ENCODE measurements at places on chromosomes 5 and 9. TPM values are rescaled to one million over a fixed set of nuclear protein-coding genes. Genes with fewer than 3 reads are reported as not detected.

The PCDHB9 gene
- not detected for total RNA-seq

GRCh38 chr5:60387051-60387440 lies 312.9 kb downstream of the DEPDC1B start:
- DNase-seq: no peak
- H3K36me3 ChIP-seq: no peaks in the 10 kb centered on the region
- no peaks in the 10 kb centered on the region for H3K4me1 ChIP-seq
- no peaks in the 10 kb centered on the region for H3K27me3 ChIP-seq
- H3K27ac ChIP-seq: no peak overlapping the region
- H3K4me3 ChIP-seq: no peak overlapping the region

The FAM169A gene
- total RNA-seq: 4.6 TPM

The MYOZ3 gene
- total RNA-seq: 0.13 TPM

DNA sequence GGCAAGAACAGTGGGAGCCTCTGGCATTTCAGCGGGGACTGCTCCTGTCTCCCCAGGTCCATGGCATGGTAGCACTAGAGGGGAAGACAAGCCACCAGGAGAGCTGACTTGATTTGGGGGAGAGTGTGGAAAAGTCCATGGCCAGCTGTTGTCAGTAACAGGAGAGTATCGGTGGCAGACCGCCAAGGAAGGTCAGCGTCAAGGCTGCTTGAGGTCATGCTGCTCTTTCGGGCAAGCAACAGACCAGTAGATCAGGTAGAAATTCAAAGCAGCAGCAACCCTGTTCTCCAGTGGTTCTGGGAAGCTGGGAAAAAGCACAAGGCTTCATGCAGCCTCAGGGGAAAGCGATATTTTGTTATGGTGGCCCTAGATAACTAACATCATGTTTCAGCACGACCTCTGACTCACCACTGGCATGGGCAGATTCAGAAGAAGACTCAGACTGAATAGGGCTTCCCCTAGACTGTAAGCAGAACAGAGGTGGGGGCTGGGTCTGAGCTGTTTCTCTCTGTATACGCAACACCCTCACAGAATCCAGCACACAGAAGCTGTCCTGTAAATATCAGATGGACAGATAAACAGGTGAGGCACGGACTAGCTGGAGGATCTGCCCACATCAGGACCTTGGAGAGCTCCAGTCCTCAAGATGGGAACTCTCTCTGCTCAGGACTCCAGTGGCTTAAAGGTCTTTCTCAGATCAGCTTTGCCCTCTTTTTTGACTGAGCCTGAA lies 35.2 kb upstream of the PLEKHG4B start:
- H3K27ac ChIP-seq: no peak overlapping the region
- H3K36me3 ChIP-seq: no peaks in the 10 kb centered on the region
- DNase-seq: no peak

GRCh38 chr5:137825165-137825564 lies 42.5 kb upstream of the MYOT start:
- H3K4me1 ChIP-seq: no peaks in the 10 kb centered on the region
- no peak overlapping the region for H3K27ac ChIP-seq
- H3K27me3 ChIP-seq: peaks cover 4% of the 10 kb centered on the region
- H3K36me3 ChIP-seq: no peaks in the 10 kb centered on the region
- DNase-seq: no peak

DNA sequence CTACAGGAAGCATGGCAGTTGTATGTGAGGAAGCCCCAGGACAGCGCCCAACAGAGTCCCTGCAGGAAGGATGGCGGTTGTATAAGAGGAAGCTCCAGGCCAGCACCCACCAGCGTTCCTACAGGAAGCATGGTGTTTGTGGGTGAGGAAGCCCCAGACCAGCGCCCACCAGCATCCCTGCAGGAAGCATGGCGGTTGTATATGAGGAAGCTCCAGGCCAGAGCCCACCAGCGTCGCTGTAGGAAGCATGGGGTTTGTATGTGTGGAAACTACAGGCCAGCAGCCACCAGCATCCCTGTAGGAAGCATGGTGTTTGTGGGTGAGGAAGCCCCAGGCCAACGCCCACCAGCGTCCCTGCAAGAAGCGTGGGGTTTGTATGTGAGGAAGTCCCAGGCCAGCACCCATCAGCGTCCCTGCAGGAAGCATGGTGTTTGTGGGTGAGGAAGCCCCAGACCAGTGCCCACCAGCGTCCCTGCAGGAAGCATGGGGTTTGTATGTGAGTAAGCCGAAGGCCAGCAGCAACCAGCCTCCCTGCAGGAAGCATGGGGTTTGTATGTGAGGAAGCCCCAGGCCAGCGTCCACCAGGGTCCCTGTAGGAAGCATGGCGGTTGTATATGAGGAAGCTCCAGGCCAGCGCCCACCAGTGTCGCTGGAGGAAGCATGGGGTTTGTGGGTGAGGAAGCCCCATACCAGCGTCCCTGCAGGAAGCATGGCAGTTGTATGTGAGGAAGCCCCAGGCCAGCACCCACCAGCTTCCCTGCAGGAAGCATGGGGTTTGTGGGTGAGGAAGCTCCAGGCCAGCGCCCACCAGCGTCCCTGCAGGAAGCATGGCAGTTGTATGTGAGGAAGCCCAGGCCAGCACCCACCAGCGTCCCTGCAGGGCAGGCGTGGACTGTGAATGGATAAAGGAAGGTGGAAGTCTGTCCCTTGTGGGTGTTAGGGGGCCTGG lies 79.0 kb downstream of the DAP start:
- no peaks in the 10 kb centered on the region for H3K27me3 ChIP-seq
- H3K27ac ChIP-seq: no peak overlapping the region
- no peak for DNase-seq

The PLPP6 gene
- total RNA-seq: 10.3 TPM

The C9orf40 gene
- total RNA-seq: 22.2 TPM

The WWC1 gene
- not detected for total RNA-seq

- H3K4me1 ChIP-seq: peaks cover 3% of the 10 kb centered on the region
- no peaks in the 10 kb centered on the region for H3K27me3 ChIP-seq
- H3K27ac ChIP-seq: no peak overlapping the region
- no peaks in the 10 kb centered on the region for H3K36me3 ChIP-seq
- H3K4me3 ChIP-seq: no peak overlapping the region
These were observed 105.4 kb downstream of the ZNF354C start for GRCh38 chr5:179165421-179166170.

The IFNE gene
- total RNA-seq: not detected

The ITGA2 gene
- total RNA-seq: 10.2 TPM

GRCh38 chr5:66945389-66946349 lies 250.9 kb downstream of the CD180 start:
- no peaks in the 10 kb centered on the region for H3K36me3 ChIP-seq
- DNase-seq: no peak
- peaks cover 30% of the 10 kb centered on the region for H3K27me3 ChIP-seq
- no peak overlapping the region for H3K4me3 ChIP-seq
- peaks cover 8% of the 10 kb centered on the region for H3K4me1 ChIP-seq
- no peak overlapping the region for H3K27ac ChIP-seq

- no peaks in the 10 kb centered on the region for H3K27me3 ChIP-seq
- no peak overlapping the region for H3K27ac ChIP-seq
- no peaks in the 10 kb centered on the region for H3K4me1 ChIP-seq
- no peak for DNase-seq
- no peak overlapping the region for H3K4me3 ChIP-seq
- H3K36me3 ChIP-seq: no peaks in the 10 kb centered on the region
These were observed 155.6 kb upstream of the SEMA6A start for GRCh38 chr5:116730185-116730584.

DNA sequence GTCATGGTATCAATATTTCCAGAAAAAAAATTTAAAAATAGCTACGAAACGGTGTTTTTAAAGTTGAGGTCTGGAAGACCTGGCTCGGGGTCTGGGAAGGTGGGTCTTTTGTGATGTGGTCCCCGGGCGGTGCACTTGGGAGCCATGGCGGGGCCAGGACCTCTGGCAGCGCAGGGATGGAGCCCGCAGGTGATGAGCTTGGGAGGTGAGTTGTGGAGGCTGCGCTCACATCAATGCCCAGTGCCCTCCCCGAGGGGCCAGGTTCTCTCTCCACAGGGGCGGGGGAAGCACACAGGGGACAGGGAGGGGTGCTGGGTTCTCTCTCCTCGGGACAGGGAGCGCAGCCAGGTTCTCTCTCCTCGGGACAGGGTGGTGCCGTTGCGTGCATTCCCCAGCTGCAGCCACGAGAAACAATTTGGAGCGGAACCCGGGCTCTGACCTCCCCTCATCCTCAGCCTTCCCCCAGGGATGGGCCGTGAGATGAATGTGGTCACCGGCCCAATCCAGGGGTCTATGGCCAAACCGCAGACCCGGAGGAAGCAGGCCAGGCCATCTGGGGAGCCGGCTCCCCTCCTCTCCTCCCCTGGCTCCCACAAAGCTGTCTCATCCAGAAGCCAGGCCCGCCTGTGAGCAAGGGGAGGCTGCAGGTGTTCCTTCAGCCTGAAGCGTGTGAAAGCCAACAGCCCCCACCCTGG lies 25.8 kb downstream of the DBH start:
- H3K27ac ChIP-seq: no peak overlapping the region
- H3K36me3 ChIP-seq: no peaks in the 10 kb centered on the region
- no peaks in the 10 kb centered on the region for H3K4me1 ChIP-seq
- H3K27me3 ChIP-seq: peaks cover 27% of the 10 kb centered on the region
- DNase-seq: no peak

The HNRNPA0 gene
- total RNA-seq: 24.6 TPM

The EDIL3 gene
- not detected for total RNA-seq

The OR1Q1 gene
- not detected for total RNA-seq

DNA sequence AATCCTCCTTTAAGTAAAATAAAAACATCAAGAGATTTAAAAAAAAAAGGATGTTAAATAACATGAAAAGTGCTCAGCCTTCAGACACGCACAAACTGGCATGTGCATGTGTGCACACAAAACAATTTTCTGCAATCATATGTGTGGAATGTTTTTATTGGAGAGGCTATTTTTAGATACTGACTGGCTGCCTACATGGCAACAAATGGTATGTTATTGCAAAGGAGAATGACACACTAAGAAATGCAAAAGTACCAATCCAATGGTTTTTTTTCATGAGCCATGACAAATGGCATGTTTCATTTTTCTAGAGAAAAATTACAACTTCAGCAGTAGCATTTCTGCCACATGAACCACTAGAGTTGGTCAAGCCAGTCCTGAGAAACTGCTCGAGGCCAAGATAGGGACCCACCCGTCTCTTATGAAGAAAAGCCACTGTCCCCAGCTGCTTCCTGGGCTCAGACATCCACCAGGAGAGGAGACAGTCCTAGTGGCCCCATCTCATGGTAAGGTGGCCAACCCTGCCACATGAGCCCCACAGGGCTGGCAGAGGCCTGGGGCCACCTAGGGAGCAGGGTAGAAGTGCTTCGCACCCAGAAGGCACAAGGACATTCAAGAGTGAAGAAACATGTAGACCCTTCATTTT lies 116.4 kb downstream of the MYO10 start:
- no peaks in the 10 kb centered on the region for H3K36me3 ChIP-seq
- no peak overlapping the region for H3K27ac ChIP-seq
- H3K4me3 ChIP-seq: no peak overlapping the region
- H3K4me1 ChIP-seq: no peaks in the 10 kb centered on the region
- H3K27me3 ChIP-seq: no peaks in the 10 kb centered on the region
- no peak for DNase-seq

DNA sequence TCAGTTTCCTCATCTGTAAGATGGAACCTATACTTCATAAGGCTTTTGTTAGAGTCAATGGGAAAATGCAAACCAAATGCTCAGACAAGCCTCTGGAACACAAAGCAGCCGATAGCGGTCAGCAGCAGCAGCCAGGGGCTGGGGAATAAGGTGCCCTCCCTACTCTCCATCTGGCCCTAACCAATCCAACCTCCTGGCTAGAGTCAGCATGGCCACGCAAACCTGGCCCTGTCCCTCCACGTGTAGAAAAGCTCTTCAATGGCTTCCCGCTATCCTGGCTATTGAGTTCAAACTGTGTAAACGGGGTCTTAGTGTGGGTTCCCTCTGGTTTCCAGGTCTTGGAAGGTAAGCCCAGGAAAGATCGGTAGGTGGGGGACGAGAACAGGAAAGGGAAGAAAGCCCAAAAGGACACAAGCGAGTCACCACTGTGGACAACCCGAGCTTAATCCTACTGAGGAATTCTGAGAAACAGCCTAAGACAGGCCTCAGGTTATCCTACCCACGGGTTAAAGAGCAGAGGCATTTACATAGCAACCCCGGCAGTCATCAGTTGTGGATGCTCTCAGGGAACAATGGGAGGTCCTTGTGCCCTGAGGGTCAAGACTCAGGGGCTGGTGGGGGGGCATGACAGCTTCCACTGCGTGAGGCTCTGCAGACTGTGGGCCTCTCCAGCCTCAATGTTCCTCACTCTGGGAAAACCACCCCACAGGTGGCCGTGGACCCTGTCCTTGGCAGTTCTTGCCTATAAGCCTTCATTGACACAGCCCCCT lies 30.9 kb downstream of the FABP6 start:
- peaks cover 10% of the 10 kb centered on the region for H3K27me3 ChIP-seq
- no peaks in the 10 kb centered on the region for H3K36me3 ChIP-seq
- no peak for DNase-seq
- no peak overlapping the region for H3K27ac ChIP-seq
- H3K4me1 ChIP-seq: no peaks in the 10 kb centered on the region
- no peak overlapping the region for H3K4me3 ChIP-seq

The PAEP gene
- not detected for total RNA-seq

The TOPORS gene
- total RNA-seq: 12.2 TPM

The SET gene
- 355 TPM for total RNA-seq

- no peak for DNase-seq
- H3K4me3 ChIP-seq: no peak overlapping the region
- peaks cover 20% of the 10 kb centered on the region for H3K36me3 ChIP-seq
- H3K27ac ChIP-seq: no peak overlapping the region
- peaks cover 17% of the 10 kb centered on the region for H3K4me1 ChIP-seq
- H3K27me3 ChIP-seq: peaks cover 5% of the 10 kb centered on the region
These were observed 13.6 kb downstream of the TIMD4 start for GRCh38 chr5:156949424-156949823.

The HMMR gene
- total RNA-seq: 75.7 TPM

The SPATA31D4 gene
- total RNA-seq: not detected

The FOXD4L3 gene
- total RNA-seq: not detected

DNA sequence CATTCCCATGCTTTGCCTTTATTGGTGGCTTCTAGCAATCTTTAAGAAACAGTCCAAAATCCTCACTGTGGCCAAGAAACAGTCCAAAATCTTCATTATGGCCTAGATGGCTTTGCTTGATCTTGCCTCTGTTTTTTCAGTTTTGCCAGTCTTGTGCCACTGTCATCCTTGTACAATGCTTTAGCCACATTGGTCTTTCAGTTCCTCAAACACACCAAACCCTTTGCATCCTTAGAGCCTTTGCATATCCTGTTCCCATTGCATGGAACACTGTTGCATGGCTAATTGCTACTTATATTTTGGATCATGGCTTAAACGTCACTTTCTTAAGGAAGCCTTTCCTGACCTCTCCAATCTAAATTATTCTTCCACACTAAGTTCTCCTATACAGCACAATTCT lies 22.1 kb downstream of the MRRF start:
- no peak overlapping the region for H3K4me3 ChIP-seq
- H3K27ac ChIP-seq: no peak overlapping the region
- H3K4me1 ChIP-seq: no peaks in the 10 kb centered on the region
- H3K27me3 ChIP-seq: no peaks in the 10 kb centered on the region
- no peak for DNase-seq

GRCh38 chr5:82150559-82150958 lies 127.6 kb downstream of the RPS23 start:
- no peaks in the 10 kb centered on the region for H3K27me3 ChIP-seq
- H3K36me3 ChIP-seq: no peaks in the 10 kb centered on the region
- DNase-seq: no peak
- H3K4me1 ChIP-seq: no peaks in the 10 kb centered on the region
- H3K27ac ChIP-seq: no peak overlapping the region

Measured in activated CD4-positive, alpha-beta memory T cell treated with anti-CD3 and anti-CD28 coated beads, Interleukin-2, amount 10 ng/mL, durations not matched to agents 7 days and 5 days (primary cell).